ENCODE measurements at places on chromosomes 3 and 15. TPM values are rescaled to one million over a fixed set of nuclear protein-coding genes. Genes with fewer than 3 reads are reported as not detected.

CCDC80 gene
- not detected for total RNA-seq

DNA sequence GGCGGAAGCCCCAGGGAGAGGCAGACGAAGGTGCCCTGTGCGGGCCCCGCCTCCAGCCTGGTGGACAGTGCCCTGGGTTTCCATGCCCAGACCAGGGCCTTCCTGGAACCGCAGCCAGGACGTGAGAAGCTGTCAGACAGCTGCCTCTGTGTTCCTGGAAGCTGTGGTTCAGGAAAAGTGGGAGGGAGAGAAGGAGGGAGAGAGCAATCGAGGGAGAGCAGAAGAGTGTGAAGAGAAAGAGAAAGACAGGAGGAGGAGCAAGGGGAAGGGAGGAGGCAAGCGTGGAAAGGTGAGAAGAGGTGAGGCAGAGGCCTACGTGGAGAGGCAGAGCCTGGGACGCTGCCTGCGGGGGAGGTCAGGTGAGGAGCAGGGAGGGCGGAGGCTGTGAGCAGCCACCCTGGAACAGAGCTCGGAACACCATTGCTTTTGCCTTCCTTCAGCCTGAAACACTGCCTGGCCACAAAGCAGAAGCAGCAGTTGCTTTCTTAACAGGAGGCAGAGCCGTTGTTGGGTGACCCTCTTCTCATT, 18.6 kb downstream of the ZDHHC19 start:
- no peak for DNase-seq

GRCh38 chr3:53191836-53192480, 30.9 kb downstream of the PRKCD start:
- no peak for DNase-seq

COL8A1 gene
- total RNA-seq: not detected

- no peak for DNase-seq
These were observed 245.3 kb downstream of the OCA2 start for GRCh38 chr15:27853624-27854455.

DNA sequence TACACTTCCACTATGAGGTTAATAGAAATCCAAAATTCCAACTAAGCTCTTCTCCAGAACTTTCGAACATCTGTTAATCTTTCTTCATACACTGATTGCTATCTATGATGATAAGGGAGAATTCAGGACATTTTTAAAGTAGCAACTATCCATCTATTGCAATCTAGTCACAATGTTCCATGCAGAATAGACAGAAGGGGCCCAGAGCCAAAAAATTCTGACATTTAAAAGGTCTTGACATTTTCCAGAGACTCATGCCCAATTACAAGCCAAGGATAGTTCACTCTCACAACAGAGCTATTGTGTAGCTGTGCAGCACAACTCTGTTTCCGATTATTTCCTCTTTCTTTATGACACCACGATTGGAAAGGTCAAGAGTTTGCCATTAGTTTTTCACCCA, 999.7 kb upstream of the ALCAM start:
- no peak for DNase-seq

MCF2L2 gene
- 7.2 TPM for total RNA-seq

GPR149 gene
- total RNA-seq: not detected

- no peak for DNase-seq
These were observed 58.5 kb downstream of the RPL22L1 start for GRCh38 chr3:170811515-170811914.

DNA sequence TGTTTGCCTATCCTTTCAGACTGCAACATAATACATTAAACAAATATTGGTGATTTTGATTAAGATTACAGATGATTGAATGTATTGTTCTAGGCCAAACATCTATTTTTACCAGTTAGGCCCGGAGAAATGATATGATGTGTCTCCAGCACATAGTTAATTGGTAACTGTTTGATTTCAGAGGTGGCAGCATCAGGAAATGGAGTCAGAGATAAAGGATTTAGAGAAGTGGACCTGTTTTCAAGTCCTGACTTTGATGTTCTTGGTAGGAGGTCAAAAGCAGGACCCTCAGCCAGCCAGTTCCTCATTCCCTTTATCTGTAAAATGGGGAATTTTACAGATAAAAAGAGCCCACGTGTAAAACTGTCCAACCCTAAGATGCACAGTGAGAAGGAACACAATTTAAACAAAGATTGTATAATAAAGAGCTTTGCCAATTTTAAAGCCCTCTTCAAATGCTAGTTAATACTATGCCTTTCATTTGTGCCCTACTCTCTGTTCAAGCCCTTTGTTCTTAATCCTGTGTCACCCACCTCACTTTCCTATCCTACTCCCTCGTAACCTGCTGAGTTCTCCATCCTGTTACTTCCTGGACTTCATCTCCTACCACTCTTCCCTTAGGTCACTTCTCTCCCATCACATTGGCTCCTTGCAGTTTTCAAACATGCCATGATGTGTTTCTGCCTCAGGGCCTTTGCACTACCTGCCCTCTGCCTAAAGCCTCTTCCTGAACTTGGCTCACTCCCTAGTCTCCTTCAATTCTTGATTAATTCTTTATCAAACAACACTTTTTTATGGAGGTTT, 2.5 kb downstream of the TMEM212 start:
- no peak for DNase-seq

IL20RB gene
- total RNA-seq: 1.6 TPM

DNA sequence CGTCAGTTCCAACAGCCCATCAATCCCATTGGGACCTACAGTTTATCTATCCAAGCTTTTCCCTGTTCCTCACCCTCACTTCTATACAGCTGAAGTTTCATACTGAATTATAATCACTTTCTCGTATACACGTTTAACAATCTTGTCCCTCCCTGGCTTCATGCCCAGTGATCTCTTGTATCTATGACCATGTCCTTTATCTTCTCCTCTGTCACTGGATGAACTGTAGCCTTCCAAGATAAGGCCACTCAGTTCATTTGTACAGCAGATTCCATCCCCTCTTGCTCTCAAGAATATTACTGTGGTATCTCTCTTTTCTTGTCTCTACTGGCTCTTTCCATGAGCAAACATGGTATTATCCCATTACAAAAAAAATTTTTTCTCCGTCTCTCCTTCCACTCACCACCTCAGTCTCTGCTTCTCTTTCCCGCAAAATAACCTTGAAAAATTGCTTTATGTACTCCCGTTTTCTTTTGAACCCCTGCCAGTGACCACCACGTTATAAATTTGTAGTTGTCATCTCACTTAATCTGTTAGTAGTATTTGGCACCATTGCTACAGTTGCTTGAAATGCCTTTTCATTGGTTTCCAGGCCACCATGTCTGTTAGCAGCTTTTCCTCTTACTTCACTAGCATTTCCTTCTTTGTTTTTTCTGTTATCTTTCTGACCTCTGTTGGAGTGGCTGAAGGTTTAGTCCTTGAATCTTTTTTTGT, 9.4 kb downstream of the CTNNB1 start:
- DNase-seq: no peak

DNA sequence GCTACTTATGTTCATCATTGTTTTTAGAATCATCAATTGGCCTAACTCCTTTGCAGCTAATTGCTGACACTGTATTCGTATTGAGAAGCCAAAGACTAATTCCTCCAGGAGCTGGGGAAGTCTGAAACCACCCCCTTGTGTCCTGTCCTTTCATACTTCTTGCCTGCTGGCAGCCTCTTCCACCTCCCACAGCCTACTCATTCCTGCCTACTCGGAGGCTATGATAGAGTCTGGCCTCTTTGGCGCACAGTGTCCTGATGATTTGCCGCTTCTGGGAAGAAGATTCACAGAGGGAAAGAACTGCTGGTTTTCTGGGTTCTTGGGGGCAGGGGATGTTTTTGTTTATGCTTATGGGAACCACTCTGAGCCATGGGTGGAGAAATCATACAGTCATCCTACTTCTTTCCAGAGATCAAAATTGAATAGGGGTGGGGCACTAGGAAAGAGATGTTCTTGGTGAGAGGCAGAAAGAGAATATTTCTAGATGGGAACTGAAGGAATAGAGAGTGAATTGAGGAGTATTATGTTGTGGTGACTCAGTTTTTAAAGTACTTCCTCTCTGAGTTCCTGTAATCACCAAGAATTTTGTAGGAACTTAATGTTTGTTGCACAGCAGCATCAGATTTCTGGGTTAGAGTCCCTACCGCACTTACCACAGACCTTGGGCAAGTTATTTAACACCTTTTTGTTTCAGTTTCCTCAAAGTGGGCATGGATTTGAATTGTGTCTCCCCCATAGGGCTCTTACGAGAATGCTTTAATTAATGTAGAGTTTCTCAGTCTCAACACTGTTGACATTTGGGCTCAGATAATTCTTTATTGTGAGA, 22.1 kb upstream of the SCAANT1 start:
- DNase-seq: peak; percentile 74

PAK6 gene
- 1.4 TPM for total RNA-seq

Measured in activated CD8-positive, alpha-beta T cell treated with anti-CD3 and anti-CD28 coated beads, Interleukin-2, amount 10 ng/mL, durations not matched to agents 7 days and 5 days (primary cell).